GM12878 (cell line): ENCODE measurements at places on chromosomes 7 and 10. TPM values are rescaled to one million over a fixed set of nuclear protein-coding genes. Genes with fewer than 3 reads are reported as not detected.

The NCAPG2 gene
- total RNA-seq = 67.2 and 78.2 TPM in 2 replicates

The OPN1SW gene
- total RNA-seq = not detected in 2 replicates

The SEMA3E gene
- total RNA-seq = 1.4 and 2.0 TPM in 2 replicates

GRCh38 chr7:156604311-156604710, 36.3 kb upstream of the RNF32 start:
- H3K27ac ChIP-seq = no peak overlapping the region
- no peaks in the 10 kb centered on the region for H3K4me1 ChIP-seq
- no peaks in the 10 kb centered on the region; the same call in 1 of the 2 replicates for H3K27me3 ChIP-seq

GRCh38 chr10:72038458-72039001, 49.8 kb downstream of the SPOCK2 start:
- DNase-seq = no peak
- no peaks in the 10 kb centered on the region for H3K27me3 ChIP-seq
- H3K27ac ChIP-seq = no peak overlapping the region
- H3K4me3 ChIP-seq = no peak overlapping the region
- no peaks in the 10 kb centered on the region for H3K4me1 ChIP-seq

- H3K4me3 ChIP-seq = no peak overlapping the region
- peaks cover 19% of the 10 kb centered on the region; the same call in 1 of the 2 replicates for H3K36me3 ChIP-seq
- H3K4me1 ChIP-seq = no peaks in the 10 kb centered on the region
These were observed 14.8 kb downstream of the GPAM start for GRCh38 chr10:112168733-112169132.

- H3K27me3 ChIP-seq = no peaks in the 10 kb centered on the region
- peaks cover 71% of the 10 kb centered on the region for H3K4me1 ChIP-seq
These were observed 6.5 kb downstream of the FAM53B start for GRCh38 chr10:124737708-124738107.

DNA sequence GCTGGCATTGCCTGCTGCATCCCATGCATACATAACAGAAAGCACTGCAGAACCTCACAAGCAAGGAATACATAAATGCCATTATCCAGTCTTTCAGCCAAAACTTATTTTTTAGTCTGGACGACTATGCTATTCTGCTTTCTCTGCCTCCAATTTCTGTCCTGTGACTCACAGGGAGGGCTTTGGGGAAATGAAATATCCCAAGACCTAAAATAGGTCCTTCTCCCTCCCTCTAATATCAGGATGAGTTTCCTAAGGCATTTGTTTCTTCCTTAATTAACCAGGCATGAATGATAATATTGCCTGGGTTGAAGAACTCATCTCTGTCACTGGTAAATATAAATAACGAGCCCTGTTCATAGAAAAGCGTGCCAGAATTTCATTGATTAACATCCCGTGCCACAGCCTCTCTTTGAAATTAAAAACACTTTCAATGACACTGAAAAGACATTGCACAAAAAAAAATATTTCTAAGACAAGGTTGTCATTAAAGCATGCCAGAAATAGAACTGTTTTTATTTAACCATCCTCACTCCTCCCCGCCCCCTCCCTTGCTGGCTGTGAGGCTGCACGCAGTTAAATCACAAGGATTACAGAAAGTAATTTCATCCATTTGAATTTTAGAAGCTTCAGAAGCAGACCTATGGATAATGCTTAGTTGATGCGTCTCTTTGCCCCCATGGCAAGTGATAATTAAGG, 103.0 kb upstream of the ANKRD1 start:
- H3K27ac ChIP-seq = no peak overlapping the region
- no peaks in the 10 kb centered on the region for H3K27me3 ChIP-seq
- no peak overlapping the region for H3K4me3 ChIP-seq
- no peaks in the 10 kb centered on the region for H3K36me3 ChIP-seq
- no peaks in the 10 kb centered on the region for H3K4me1 ChIP-seq

- H3K4me3 ChIP-seq = peak overlapping the region; percentile 90; the same call in 1 of the 2 replicates
- H3K27me3 ChIP-seq = no peaks in the 10 kb centered on the region
- no peaks in the 10 kb centered on the region for H3K36me3 ChIP-seq
These were observed 1.2 kb downstream of the BAG3 start for GRCh38 chr10:119652361-119652730.
